ENCODE measurements at places on chromosomes 1 and 21.
A peak's percentile ranks its signal among the peaks of the same experiment; 100 is the strongest.

DNA sequence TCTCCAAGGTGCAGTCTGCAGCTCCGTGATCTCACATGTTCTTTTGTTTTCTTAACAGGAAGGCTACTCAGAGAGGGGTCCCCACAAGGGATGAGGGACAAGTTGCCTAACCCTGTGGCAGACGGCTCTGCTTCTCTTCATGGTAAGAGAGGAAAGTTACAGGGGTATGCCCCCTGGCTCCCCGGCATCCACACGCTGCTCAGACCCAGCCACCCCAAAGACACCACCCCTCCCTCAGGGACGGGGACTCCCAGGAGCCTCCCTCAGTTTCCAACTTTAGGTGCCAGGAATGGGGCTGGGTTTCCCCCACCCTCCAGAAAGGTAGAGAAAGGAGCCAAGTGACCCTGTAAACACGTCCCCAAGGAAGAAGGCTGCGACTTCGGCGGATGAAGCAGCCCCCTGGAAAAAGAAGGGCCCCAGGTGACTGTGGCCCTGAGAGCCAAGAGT, 19.7 kb downstream of the OPTC start:
- no peak for DNase-seq

- no peak for DNase-seq
These were observed 64.6 kb upstream of the EFHD2 start for GRCh38 chr1:15344800-15345704.

DNA sequence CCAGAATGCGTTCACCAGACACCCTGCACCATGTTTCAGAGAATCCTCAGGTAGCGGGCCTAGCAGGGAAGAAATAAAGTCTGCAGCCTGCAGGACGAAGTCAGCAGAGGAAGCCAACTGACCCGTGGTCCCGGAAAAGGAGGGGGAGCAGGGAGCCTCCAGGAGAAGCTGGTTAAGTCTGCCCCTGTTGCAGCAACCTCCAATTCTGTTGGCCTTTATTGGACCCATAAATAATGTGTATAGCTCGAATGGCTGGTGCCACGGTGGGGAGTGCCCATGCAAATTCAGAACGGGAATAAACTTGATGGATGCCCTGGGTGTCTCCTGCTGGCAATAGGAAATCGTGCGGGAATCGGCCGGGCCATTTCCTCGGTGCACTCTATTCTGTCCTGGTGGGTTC, 254.1 kb downstream of the AJAP1 start:
- no peak for DNase-seq

DNA sequence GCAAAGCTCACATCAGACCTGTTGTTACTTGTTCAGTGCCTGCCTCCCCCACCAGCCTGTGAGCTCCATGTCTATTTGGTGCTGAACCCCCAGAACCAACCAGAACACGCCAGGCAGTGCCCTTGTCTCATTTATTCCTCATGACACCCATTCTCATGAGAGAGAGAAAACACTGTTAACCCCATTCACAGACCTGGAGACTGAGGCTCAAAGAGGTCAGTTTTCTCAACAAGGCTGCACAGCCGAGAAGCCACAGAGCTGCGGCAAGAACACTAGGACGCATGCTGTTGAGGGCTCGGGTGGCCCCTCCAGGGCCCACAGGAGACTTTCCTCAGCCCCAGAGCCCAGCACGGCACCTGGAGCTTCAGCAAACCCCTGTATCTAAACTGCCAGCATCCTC, 13.1 kb downstream of the KCNN3 start:
- DNase-seq, result no peak

GRCh38 chr1:69110851-69111250, 456.9 kb upstream of the LRRC7 start:
- no peak for DNase-seq

- no peak for DNase-seq
These were observed 403.4 kb downstream of the NTNG1 start for GRCh38 chr1:107544285-107544684.

GRCh38 chr1:160681066-160681890, 30.3 kb downstream of the CD48 start:
- peak; percentile 18 for DNase-seq

DNA sequence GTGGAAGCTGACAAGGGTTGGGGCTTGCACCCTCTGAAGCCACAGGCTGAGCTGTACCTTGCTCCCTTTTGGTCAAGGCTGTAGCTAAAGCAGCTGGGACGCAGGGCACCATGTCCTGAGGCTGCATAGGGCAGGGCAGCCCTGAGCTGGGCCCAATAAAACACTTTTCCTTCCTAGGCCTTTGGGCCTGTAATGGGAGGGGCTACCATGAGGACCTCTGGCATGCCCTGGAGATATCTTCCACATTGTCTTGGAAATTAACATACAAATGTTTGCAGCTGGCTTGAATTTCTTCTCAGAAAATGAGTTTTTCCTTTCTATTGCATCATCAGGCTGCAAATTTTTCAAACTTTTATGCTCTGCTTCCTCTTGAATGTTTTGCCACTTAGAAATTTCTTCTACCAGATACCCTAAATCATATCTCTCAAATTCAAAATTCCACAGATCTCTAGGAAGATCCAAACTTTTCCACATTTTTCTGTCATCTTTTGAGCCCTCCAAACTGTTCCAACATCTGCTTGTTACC, 32.9 kb upstream of the TTLL7 start:
- no peak for DNase-seq

DNA sequence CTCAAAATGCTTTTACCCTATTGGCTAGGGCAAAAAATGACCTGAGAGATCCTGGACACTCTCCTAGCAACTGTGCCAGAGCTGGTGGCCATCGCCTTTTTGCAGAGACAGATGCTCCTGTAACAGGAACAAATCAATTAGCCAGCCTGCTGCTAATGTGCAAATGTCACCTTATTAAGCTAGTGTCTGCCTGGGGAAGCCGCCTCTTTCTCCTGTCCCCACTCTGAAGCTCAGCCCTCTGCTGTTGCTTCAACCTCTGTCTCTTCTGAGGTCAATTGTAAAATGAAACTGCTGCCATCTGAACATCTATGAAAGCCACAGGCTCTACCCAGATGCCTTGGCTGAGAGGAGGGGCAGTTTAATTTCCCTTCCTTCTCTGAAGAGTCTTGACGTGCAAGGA, 85.5 kb upstream of the CACNA1E start:
- no peak for DNase-seq

- no peak for DNase-seq
These were observed 149.0 kb downstream of the PCP4 start for GRCh38 chr21:40016234-40016633.

GRCh38 chr1:4702932-4703331, 48.5 kb downstream of the AJAP1 start:
- no peak for DNase-seq

- no peak for DNase-seq
These were observed 44.0 kb downstream of the FAM163A start for GRCh38 chr1:179786815-179787685.

DNA sequence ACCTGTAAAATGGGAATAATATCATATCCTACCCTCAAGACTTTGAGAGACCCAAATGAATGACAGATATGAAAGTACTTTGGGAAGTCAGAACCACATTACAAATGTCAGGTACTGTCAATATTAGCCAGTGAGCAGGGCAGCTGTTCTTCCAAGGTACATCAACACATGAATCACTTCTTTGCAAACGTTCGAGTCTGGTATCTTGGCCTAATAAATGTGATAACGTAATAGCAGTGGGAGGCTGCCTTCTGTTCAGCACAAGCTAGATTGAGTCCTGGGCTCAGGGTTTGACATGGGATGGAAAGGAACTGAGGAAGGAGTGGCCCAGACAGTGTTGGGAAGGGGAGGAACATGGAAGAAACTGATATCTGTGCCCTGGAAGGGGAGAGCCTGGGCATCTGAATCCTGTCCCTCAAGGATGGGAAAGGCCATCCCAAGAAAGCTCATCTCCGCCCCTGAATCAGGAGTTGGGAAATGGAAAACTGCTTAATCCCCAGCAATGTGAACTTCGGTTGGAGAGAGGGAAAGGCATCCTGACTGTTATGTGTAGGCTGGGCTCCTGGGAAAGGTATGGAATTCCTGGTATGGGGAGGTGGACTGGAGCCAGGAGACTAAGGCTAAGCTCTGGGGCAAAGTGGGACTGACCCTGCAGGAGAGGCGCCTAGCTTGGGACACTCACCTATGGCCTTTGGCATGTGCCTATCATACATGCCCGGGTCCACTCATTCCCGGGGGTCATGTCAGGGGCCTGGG, 14.3 kb downstream of the KCNC4 start:
- DNase-seq, result no peak

GRCh38 chr1:160428655-160429054, 28.3 kb downstream of the VANGL2 start:
- DNase-seq, result peak; percentile 68

- no peak for DNase-seq
These were observed 65.3 kb upstream of the MAN1A2 start for GRCh38 chr1:117301901-117302300.

GRCh38 chr1:226682871-226683814, 55.9 kb downstream of the ITPKB start:
- DNase-seq, result no peak

GRCh38 chr1:86423473-86423872, 498 bp upstream of the CLCA2 start:
- no peak for DNase-seq

DNA sequence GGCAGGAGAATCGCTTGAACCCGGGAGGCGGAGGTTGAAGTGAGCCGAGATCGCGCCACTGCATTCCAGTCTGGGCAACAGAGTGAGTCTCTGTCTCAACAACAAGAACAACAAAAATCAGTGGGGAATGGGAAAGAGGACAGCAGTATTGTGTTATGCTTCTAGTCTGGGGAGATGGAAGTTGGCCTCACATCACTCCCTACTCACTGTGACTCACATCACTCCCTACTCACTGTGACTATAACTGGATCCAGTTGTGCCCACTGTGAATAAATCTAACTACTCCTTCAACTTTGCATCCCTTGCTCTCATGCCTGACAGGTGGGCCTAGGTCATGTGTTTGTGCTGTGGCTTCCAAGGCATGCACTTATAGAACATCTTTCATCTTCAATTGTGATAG, 285.4 kb upstream of the USP24 start:
- no peak for DNase-seq

DNA sequence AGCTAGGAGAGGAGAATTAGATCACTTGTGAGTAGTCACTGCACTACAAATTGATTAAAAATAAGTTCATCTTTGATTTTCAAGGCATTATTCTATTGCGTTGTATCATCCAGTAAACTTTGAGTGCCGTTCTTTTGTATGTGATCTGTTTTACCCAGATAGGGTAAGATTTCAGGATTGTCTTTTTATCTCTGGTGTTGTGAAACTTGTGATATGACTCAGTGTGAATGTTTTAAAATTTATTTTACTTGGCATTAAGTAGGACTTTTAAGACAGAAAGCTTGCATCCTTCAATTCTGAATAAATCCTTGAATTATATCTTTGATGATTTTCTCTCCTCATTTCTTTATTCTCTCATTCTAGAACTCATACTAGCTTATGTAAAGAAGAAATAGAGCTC, 93.3 kb upstream of the ADAMTS5 start:
- no peak for DNase-seq

- no peak for DNase-seq
These were observed 80.0 kb downstream of the NAV1 start for GRCh38 chr1:201618905-201619304.

GRCh38 chr1:214116258-214116657, 128.5 kb downstream of the PROX1 start:
- DNase-seq, result no peak

- no peak for DNase-seq
These were observed 115.5 kb downstream of the LRRC53 start for GRCh38 chr1:74396933-74397332.

DNA sequence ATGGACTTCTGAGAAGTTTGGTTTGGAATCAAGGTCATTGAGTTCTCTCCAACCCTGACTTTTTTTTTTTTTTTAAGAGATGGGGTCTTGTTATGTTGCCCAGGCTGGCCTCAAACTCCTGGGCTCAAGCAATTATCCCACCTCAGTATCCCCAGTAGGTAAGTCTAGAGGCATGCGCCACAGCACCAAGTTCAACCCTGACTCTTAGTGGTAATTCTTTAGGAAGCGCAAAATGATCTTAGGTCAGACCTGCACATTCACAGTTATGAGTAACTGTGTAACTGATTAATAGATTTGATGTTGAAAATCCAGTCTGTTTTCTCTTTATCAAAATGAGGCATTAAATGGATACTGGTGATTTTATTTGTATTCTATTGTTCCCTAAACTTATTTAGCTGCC, 95.9 kb downstream of the GREM2 start:
- no peak for DNase-seq

DNA sequence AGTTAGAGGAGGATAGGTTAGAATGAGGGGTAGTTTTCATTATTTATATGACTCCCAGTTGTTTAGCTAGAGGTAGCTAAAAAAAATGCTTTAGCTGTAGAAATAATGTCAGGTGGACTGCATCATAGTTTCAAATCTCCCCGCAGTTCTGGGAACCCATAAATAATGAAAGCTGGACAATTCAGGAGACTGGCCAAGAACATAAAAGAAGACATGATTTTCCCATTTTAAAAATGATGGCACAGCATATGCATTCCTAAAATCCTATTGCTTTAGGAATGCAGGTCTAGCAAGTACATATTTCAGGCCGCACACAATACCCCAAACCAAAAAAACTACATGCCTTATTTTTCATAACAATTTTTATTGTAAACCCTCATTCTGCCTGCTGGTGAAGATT, 143.3 kb downstream of the CTH start:
- DNase-seq, result no peak
